Vein endothelial cell (primary cell): ENCODE measurements at places on chromosomes 6 and 20. TPM values are rescaled to one million over a fixed set of nuclear protein-coding genes. Genes with fewer than 3 reads are reported as not detected.

The KIAA0408 gene
- total RNA-seq: under 0.01 and 0.29 TPM in 2 replicates

The PRDM13 gene
- not detected in 2 replicates for total RNA-seq

The GJE1 gene
- total RNA-seq: not detected in 2 replicates

The ATP6V1G2 gene
- 0.33 and 1.2 TPM in 2 replicates for total RNA-seq

The SPATS1 gene
- not detected in 2 replicates for total RNA-seq
